T-helper 1 cell (primary cell): ENCODE measurements at places on chromosomes 13 and 19.

DNA sequence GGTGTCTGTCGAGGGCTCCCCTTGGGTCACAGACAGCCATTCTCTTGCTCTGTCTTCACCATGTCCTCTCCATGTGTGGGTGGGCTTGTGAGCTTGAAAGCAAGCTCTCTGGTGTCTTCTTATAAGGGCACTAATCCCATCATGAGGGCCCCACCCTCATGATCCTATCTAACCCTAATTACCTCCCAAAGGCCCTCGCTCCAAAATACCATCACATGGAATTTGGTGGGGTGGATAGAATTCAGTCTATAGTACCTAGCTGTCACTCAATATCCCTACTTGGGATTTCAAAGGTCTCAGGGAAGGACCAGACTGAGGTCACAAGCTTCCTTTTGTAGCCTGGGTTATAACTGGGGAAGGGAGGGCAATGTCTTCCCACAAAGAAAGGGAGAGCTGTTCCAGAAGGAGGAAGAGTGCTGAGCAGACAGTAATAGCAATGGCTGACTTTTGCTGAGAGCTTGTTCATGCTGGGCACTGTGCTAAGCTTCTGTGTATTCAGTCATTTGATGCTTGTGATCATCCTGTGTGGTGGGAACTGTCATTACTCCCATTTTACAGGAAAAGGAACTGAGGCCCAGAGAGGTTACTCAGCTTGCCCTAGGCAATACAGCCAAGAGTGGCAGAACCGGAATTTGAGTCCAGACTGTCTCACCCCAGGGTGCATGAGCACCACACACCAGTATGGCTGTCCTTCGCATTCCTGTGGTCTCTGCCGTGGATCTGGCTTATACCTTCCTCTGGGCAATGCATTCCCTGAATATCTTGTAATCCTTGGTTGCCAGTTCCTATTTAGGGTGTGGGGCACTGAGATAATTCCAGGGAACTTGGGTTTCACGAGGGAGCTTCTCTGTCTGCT lies 8.2 kb downstream of the FXYD5 start:
- no peak for DNase-seq

- DNase-seq: no peak
Observed at GRCh38 chr19:39133431-39134270, 8.1 kb downstream of the PAK4 start.

DNA sequence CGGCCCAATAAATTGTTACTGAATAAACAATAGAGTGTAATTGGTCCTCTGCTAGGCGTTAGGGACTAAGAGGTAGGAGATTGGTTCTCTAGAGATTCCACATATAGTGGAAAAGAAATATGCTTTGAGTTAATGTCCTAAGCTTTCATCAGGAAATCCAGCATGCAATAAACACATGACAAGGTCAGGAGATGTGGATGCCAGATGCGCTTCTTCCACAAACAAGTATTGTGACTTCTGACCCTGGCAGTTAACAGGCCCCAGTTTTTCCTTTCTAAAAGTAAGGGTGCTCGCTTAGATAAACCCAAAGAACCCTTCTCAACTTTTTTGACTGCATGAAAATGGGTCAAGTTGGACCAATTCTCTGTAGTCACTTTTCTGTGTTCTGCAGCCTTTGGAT lies 146.5 kb upstream of the SOX21 start:
- no peak for DNase-seq

GRCh38 chr13:26185720-26186117 lies 36.4 kb downstream of the RNF6 start:
- DNase-seq: no peak

DNA sequence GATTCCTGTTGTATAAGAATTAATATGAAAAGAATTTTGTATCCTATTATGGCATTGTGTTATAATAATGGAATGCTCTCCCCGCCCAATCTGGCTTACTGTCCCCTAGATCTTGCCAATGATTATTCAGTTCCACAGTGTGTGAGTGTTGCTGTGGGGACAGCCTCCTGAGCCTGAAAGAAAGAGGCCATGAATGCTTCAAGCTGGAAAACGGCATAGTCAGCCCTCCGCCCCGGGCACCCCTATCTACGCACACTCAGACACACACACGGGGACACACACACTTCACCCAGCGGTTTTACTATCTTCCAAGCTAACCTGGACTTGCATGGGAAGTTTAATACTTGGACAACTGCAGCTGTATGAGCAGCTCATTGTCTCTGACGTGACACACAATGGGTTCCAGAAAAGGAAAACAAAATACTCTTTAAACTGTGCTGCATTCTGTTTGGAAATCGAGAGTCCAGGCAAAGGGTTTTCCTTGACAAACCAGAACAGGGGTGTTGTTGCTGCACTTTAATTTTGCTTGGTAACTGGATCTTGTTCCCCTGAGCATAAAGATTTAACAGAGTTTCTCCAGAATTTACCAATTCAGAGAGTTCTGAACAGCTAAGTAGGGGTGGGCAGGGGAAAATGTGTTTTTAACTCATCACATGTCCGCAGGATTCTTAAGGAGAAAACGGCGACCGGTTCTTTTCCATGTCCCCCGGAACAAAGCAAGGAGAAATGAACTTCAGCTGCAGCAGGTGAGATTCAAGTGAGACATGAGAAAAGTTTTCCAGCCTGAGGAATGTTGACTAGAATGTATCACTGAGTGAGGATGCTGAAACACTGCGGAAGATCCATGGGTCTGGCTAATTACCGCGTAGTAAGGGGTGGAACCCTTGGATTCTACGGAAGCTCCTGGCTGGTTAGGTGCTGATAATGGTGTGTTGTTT lies 472.9 kb downstream of the FOXO1 start:
- DNase-seq: no peak

DNA sequence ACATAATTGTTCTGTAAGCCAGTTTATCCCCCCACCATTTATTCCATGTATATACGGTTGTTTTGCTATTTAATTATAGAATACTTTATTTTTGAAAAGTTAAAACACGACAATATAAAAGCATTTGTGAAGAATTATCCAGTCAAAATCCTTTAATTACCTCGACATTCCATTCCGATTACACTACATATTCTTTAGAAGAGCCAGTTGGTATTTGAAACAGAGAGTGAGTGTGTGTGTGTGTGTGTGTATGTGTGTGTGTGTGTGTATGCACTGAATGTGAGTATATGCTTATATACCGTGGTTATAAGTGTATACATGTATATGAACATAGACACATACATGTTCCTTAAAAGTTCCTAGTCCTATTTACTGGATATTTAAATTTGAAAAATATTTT lies 87.8 kb upstream of the KLF5 start:
- no peak for DNase-seq

DNA sequence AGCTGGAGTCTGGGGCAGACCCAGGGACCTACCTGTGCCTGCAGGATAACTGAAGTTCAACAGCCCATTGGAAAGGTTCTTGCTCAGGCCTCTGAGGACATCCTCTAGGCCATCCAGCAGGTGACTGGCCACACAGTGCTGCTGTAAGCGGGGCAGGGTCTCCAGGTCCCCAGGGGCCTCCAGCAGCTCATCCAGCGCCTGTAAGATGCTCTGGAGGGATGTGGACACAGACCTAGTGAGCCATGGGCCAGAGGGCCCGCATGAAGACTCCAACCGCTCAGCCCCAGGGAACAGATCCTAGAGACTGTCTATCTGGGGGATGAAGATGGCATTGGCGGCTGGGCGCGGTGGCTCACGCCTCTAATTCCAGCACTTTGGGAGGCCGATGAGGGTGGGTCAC lies 14.0 kb downstream of the ADGRE2 start:
- DNase-seq: no peak

- DNase-seq: no peak
Observed at GRCh38 chr13:37102896-37103295, 2.6 kb downstream of the CSNK1A1L start.

DNA sequence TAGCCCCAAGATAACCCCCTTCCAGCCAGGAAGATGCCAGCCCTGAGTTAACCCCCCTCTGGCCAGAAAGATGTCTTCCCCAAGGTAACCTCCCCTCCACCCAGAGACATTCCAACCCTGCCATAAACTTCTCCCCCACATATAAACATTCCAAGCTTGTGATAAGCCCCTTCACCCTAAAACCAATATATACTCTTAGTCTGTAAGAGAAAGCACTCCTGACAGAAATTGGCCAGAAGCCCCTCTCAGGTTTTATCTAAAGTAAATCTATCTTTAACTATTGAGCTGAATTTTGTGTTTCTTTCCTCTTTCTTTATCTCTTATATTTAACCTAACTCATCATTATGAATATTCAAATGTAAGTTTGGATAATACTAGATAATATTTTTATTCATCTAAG lies 1775.8 kb upstream of the MIR17HG start:
- DNase-seq: no peak

GRCh38 chr13:40292108-40292507 lies 374.3 kb downstream of the FOXO1 start:
- no peak for DNase-seq

DNA sequence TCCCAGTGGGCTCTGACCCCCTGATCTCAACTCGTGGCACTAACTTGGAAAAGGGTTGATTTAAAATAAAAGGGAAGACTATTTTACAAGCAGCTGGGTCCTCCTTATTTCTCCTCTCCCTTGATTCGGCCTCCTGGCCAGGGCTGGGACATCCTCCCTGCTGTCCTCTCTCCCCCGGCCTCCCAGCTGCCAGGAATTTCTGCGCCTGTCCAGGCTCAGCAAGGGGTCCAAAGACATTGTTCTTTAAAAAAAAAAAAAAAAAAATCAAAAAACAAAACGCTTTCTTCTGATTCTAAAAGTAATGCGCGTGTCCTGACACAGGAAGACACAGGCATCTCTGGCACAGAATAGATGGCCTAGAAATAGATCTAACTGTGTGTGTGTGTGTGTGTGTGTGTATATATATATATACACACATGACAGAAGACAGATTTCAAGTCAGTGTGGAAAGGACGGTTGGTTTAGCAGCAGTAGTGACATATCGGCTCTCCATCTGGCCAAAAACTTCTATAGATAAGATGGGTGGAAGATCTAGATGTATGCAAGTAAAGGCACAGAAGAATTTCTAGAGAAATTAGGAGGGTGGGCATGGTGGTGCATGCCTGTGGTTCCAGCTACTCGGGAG lies 12.3 kb upstream of the LENG8 start:
- no peak for DNase-seq

- DNase-seq: no peak
Observed at GRCh38 chr13:77492982-77493381, 42.5 kb upstream of the SCEL start.

DNA sequence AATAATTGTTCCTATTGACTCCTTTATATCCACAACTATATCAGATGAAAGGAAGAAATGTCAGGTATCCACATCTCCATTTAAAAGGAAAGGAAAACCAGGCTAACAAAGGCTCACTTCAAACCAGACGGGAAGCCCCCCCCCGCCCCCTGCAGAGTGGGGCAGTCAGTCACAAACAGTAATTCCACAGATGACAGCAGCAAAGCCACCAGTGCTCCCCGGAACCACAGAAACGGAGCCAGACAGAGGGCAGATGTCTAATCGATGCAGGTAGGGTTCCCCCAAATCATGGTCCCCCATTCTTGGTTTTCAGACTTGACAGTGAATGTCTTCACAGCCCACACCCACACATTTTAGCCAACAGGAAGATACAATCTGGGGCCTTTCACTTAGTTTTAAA lies 100.8 kb downstream of the STK24 start:
- DNase-seq: no peak

- DNase-seq: no peak
Observed at GRCh38 chr19:13091400-13092157, 11.1 kb downstream of the LYL1 start.

- DNase-seq: no peak
Observed at GRCh38 chr13:31214435-31214834, 14.7 kb downstream of the B3GLCT start.

- DNase-seq: no peak
Observed at GRCh38 chr19:43872547-43873336, 45.6 kb downstream of the ZNF283 start.

DNA sequence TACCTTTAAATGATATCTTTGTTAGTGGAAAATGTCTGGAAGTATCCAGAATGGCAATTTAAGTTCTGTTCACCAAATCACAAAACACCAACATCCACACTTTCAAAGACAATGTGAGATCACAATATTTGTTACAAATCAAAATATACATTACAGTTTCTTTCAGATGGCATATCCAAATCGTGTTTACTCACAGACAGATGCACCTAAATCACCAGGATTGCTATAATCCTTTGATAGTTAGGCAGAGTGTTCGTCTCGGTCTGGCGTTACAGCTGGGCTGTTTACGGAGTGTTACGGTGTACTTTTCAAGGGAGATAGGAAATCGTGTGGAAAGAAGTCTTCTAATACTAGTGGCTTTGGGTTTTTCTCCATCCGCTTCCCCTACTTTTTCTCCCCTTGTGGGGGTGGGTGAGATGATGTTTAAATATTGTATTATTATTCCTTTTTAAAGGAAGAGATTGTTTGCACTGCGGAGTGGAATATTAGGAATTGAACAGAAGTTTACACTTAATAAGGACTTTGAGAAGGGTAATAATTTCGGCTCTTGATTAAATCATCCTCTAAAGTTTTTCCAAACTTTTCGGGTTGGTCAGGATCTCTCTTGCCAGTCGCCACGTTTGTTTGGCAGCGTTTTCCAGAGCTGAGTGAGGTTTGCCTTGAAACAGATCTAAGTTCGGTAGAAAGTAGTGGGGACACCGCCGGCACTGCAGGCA lies 1.8 kb downstream of the MAB21L1 start:
- DNase-seq: no peak

GRCh38 chr13:43965459-43965845 lies 85.7 kb downstream of the LACC1 start:
- no peak for DNase-seq

DNA sequence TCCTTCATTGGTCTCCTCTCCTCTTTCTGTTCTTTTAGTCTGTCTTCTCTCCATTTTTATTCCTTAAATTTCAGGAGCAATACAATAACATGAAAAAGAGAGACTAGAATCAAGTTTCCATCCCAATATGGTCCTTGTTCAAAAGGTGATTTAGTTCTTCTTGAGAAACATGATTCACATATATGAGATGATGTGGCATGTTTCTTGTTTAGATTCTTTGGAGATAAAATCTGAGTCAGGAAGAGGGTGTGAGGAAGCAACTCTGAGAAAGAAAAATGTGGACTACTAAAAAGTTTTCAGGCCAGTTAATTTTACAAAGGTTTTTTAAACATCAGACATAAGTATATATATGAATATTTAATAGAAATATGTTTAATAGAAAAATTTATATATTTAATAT lies 231.4 kb downstream of the OXGR1 start:
- DNase-seq: no peak

DNA sequence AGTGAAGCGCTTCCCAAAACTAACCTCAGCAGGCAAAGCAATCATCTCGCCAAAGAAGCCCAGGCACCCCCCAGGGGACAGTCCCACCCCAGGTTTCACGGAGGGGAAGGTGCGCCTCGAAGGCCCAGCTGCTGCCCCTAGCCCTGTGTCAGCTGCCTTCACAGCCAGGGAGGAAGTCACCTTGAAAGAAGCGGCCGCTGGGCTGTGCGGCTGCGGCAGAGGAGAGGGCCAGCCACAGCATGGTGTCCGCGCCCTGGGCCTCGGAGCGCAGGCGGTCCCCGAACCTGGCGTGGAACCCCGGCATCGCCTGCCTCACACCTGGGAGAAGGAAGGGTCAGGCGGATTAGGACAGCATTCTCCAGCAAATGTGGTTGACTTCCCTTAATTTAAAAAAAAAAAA lies 35.0 kb downstream of the DHRS12 start:
- no peak for DNase-seq

- DNase-seq: no peak
Observed at GRCh38 chr19:3136684-3137055, 837 bp downstream of the GNA15 start.
